ENCODE measurements at places on chromosomes 6 and 20. TPM values are rescaled to one million over a fixed set of nuclear protein-coding genes. Genes with fewer than 3 reads are reported as not detected.

GRCh38 chr20:3704087-3704486, 8.3 kb downstream of the SIGLEC1 start:
- no peaks in the 10 kb centered on the region for H3K4me1 ChIP-seq
- H3K27ac ChIP-seq: no peak overlapping the region
- no peaks in the 10 kb centered on the region for H3K36me3 ChIP-seq
- H3K4me3 ChIP-seq: no peak overlapping the region

The WFDC13 gene
- not detected for total RNA-seq

- H3K27me3 ChIP-seq: no peaks in the 10 kb centered on the region
- peak overlapping the region; percentile 98 for H3K27ac ChIP-seq
- no peaks in the 10 kb centered on the region for H3K36me3 ChIP-seq
- peak overlapping the region; percentile 66 for H3K4me3 ChIP-seq
- peaks cover 63% of the 10 kb centered on the region for H3K4me1 ChIP-seq
- DNase-seq: peak; percentile 55
These were observed 1.7 kb downstream of the DIDO1 start for GRCh38 chr20:62924442-62925075.

DNA sequence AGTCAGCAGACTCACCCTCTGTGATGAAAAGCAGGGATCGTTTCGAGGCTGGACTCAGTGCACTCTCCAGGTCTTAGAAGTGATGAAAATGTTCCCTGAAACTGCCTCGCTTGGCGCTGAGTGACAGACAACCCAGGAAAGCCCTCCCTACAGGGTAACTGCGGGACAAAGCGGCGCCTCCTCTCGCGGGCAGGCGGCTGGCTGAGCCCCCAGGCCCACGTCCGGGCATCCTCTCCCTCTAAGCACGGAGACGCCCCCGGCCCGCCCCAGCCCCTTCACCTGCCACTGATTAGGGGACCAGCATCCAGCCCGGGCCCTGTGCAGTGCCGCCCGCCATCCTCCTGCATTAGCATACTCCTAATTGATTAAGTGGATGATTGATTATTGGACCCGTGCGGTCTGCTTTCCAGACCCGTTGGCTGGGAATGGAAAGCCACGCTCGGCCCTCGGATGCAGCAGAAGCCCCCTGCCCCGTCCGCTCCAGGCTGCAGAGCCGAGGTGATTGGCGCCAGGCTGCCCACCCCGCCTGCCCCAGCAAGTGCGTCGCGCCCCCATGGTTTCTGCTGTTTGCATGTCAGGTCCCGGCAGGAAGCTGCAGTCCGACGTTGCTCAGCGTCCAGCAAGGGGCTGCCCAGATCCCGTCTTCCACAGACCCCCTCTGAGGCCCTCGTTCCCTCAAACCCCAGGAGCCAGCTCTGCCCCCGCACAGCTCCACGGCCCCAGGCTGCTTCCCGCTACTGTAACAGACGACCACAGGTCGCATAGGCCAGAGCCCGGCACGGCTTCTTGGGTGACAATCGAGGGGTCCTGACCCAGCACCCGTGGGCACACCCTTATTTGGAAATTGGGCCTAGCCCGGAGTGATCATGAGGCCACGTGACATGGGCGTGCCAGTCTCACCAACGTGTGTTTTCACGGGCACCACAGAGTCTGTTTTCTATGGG, 131.6 kb downstream of the DLL1 start:
- H3K27me3 ChIP-seq: no peaks in the 10 kb centered on the region
- no peaks in the 10 kb centered on the region for H3K36me3 ChIP-seq
- no peak overlapping the region for H3K4me3 ChIP-seq
- no peak for DNase-seq

The DCDC2 gene
- total RNA-seq: 4.7 TPM

The CDSN gene
- total RNA-seq: not detected

GRCh38 chr6:109454496-109455436, 806 bp downstream of the MICAL1 start:
- H3K36me3 ChIP-seq: no peaks in the 10 kb centered on the region
- peak overlapping the region; percentile 87 for H3K27ac ChIP-seq
- H3K4me1 ChIP-seq: peaks cover 7% of the 10 kb centered on the region
- H3K4me3 ChIP-seq: peak overlapping the region; percentile 95

- H3K4me3 ChIP-seq: no peak overlapping the region
- H3K27me3 ChIP-seq: peaks cover 10% of the 10 kb centered on the region
- H3K4me1 ChIP-seq: no peaks in the 10 kb centered on the region
- H3K27ac ChIP-seq: no peak overlapping the region
These were observed 108.1 kb upstream of the PRDM1 start for GRCh38 chr6:105977934-105978504.

The DEFB124 gene
- total RNA-seq: not detected

- H3K27me3 ChIP-seq: no peaks in the 10 kb centered on the region
- no peak for DNase-seq
- H3K27ac ChIP-seq: no peak overlapping the region
- no peak overlapping the region for H3K4me3 ChIP-seq
- no peaks in the 10 kb centered on the region for H3K36me3 ChIP-seq
These were observed 9.7 kb downstream of the EMILIN3 start for GRCh38 chr20:41356951-41357350.

- peaks cover 10% of the 10 kb centered on the region for H3K4me1 ChIP-seq
- H3K27me3 ChIP-seq: no peaks in the 10 kb centered on the region
- H3K27ac ChIP-seq: peak overlapping the region; percentile 53
These were observed 42.3 kb upstream of the FAM83C start for GRCh38 chr20:35334311-35335101.

The RCAN2 gene
- total RNA-seq: 6.6 TPM

DNA sequence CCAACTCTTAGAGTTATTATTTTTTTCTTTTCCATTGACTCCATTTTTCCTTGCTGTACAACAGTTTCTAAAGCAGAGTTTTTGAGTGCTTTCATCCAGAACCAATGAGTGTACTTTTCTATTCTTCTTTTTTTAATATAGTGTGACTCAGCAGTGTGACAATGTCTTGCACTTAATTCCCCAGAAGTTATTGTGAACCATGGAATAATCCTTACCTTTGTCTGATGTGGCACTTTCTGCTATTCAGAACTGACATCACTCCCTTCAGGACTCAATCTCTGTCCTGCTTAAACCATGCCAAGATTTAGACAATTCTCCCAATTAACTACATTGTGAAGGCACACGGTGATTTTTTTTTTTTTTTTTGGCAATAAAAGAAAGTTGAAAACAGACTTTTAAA, 41.5 kb downstream of the GRIK2 start:
- no peaks in the 10 kb centered on the region for H3K27me3 ChIP-seq
- no peak overlapping the region for H3K27ac ChIP-seq
- H3K36me3 ChIP-seq: no peaks in the 10 kb centered on the region

GRCh38 chr6:74505391-74505790, 700.5 kb downstream of the COL12A1 start:
- no peak overlapping the region for H3K27ac ChIP-seq
- no peaks in the 10 kb centered on the region for H3K27me3 ChIP-seq
- no peak for DNase-seq
- H3K4me3 ChIP-seq: no peak overlapping the region
- H3K4me1 ChIP-seq: no peaks in the 10 kb centered on the region

- no peaks in the 10 kb centered on the region for H3K27me3 ChIP-seq
- DNase-seq: no peak
- no peaks in the 10 kb centered on the region for H3K36me3 ChIP-seq
These were observed 3.7 kb upstream of the CST11 start for GRCh38 chr20:23456409-23456808.

DNA sequence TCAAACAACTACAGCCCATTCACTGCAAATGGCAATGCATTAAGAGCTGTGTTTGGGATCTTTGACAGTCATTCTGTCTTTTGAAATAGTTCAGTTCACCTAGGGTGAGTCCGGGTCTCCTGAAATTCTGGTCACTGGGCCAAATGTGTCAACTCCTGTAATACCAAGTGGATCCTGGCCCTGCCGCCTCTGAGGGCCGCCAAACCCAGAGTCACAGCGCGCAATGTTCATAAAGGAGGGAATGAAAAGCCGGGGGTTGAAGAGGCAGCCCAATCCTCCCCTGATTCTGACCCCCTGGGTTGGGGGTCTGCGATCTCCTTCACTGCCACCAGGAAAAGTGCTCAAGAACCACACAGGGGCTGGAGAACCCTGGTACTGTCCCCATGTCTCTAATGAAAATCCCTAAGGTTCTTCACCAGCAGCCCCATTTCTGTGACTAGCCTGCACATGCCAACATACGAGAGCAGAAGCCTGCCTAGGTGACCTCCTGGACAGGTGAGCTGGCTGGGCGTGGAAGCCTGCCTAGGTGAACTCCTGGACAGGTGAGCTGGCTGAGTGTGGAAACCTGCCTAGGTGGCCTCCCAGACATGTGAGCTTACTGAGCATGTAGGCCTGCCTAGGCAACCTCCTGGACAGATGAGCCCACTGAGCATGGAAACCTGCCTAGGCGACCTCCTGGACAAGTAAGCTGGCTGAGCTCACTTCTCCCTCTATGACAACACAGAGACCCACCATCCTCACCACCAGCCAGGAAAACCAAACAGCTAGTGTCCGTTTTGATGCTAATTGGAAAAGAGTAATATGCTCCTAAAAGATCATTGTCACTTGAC, 16.1 kb upstream of the APMAP start:
- no peak overlapping the region for H3K27ac ChIP-seq
- H3K27me3 ChIP-seq: no peaks in the 10 kb centered on the region
- H3K4me3 ChIP-seq: no peak overlapping the region
- H3K4me1 ChIP-seq: no peaks in the 10 kb centered on the region

- no peaks in the 10 kb centered on the region for H3K36me3 ChIP-seq
- H3K27me3 ChIP-seq: no peaks in the 10 kb centered on the region
- no peak overlapping the region for H3K4me3 ChIP-seq
- H3K27ac ChIP-seq: no peak overlapping the region
- no peak for DNase-seq
- H3K4me1 ChIP-seq: peaks cover 3% of the 10 kb centered on the region
These were observed 99.7 kb downstream of the JPH2 start for GRCh38 chr20:44087051-44087856.

DNA sequence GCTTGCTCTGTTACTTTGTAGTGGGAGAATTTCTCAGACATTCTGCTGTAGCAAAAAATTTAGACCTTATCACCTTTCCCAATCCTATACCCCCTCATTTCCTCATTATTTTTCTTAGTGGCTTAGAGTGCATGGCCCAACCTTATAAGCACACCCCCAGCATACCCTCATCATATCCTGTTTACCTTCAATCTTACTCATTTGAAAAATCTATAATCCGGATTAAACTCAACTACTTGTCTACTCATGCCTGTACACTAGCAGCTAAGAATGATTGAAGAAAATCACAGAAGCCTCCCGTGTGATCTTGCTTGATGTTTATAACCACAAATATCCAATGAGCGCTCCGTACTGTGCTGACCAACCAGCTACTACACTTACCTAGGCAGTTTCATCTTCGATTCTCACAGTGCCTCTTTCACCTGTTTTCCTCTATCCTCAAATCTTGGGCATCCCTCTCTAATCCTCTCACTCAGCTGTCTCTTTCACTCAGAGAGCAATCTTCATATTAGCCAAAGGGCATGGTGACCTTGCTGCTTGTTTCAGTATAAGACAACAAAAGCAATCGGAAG, 36.6 kb downstream of the AIG1 start:
- DNase-seq: no peak
- H3K4me1 ChIP-seq: no peaks in the 10 kb centered on the region
- H3K27ac ChIP-seq: peak overlapping the region; percentile 43
- no peaks in the 10 kb centered on the region for H3K27me3 ChIP-seq
- H3K4me3 ChIP-seq: no peak overlapping the region

DNA sequence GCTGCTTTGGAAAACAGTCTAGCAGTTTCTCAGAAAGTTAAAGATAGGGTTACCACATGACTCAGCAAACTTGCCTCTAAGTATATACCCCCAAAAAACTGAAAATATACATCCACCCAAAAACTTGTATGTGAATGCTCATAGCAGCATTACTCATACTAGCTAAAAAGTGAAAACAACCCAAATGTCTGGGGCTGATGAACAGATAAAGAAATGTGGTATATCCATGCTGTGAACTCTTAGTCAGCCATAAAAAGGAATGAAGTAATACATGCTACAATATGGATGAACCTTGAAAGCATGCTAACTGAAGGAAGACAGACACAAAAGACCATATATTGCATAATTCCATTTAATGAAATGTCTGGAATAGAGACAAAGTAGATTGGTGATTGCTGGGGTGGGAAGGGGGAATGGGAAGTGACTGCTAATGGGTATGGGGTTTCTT, 79.9 kb upstream of the GLP1R start:
- no peak overlapping the region for H3K27ac ChIP-seq
- no peak overlapping the region for H3K4me3 ChIP-seq
- DNase-seq: no peak
- H3K4me1 ChIP-seq: no peaks in the 10 kb centered on the region

GRCh38 chr6:33175436-33176069, 16.7 kb downstream of the COL11A2 start:
- no peaks in the 10 kb centered on the region for H3K27me3 ChIP-seq
- H3K4me1 ChIP-seq: no peaks in the 10 kb centered on the region
- H3K27ac ChIP-seq: no peak overlapping the region
- H3K4me3 ChIP-seq: no peak overlapping the region

The MCCD1 gene
- total RNA-seq: 0.47 TPM

DNA sequence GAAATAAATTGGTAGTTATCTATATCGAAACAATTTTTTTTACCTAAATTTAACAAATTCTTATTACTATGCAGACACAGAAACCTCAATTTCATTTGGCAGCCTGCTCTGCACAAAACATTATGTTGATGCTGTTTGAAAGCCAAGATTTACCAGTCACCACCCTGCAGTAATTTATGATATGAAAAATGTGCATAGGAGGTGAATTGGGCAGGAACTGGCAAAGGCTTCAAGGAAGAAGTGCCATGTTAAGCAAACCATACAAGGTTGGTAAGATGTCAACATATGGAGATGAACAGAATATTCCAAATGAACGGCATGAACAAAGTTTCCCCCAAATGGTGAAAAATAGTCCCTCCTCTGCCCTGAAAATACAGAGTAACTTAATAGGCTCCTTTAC, 54.2 kb upstream of the TAB2 start:
- no peak overlapping the region for H3K4me3 ChIP-seq
- no peak overlapping the region for H3K27ac ChIP-seq
- no peaks in the 10 kb centered on the region for H3K27me3 ChIP-seq
- no peaks in the 10 kb centered on the region for H3K4me1 ChIP-seq
- H3K36me3 ChIP-seq: no peaks in the 10 kb centered on the region
- no peak for DNase-seq

DNA sequence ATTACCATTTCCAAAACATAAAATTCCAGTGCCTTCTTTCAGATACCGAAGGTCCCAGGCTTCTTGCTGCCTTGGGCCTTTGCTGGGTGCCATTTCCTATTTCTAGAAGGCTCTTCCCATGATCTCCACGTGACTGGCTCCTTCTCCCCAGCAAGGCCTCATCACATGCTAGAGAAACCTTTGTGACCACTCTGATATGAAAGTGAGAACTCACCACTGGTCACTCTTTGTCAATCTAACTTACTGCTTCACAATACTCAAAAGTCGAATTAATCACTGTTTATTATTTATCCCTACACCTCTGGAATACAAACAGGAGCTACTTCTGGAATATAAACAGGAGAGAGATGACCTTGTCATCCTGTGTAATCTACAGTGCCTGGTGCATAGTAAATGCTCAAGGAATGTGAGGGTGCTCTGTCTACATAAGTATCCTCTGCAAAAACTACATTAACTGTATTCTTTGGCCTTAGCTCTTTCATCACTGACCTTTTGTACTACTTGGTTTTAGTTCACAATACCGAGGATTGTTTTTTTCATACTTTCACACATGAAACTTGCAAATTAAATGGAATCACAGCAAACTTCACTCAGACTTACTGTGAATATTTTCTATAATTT, 1.6 kb downstream of the STX7 start:
- H3K27me3 ChIP-seq: no peaks in the 10 kb centered on the region
- DNase-seq: peak; percentile 47
- peak overlapping the region; percentile 82 for H3K4me3 ChIP-seq

- H3K4me1 ChIP-seq: no peaks in the 10 kb centered on the region
- no peak for DNase-seq
- H3K4me3 ChIP-seq: no peak overlapping the region
These were observed 110.2 kb downstream of the SASH1 start for GRCh38 chr6:148452876-148453275.
